Astrocyte of the spinal cord (primary cell): ENCODE measurements at places on chromosomes 1 and 21.

DNA sequence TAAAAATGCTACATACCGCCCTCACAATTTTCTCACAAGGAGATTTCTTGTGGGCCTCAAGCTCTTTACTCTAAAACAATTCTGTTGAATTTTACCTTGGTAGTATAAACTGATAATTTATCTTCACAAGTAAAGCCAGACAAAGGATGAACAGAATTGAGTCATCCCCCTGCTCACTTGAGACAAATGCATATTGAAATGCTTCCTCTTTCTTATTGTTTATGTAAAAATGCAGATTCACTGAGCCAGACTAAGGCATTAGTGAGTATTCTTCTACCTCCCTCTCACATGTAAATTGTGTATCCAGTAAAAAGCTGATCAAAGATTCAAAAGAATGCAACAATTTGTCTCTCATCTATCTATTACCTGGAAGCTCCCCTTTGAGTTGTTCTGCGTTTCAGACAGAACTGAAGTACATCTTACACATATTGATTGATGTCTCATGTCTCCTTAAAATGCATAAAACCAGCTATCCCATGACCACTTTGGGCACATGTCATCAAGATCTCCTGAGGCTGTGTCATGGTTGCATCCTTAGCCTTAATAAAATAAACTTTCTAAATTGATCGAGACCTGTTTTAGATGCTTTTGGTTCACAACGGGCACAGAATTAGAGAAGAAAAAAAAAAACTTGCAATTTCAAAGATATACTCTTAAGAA, 743.1 kb upstream of the B3GALT2 start:
- DNase-seq: no peak

DNA sequence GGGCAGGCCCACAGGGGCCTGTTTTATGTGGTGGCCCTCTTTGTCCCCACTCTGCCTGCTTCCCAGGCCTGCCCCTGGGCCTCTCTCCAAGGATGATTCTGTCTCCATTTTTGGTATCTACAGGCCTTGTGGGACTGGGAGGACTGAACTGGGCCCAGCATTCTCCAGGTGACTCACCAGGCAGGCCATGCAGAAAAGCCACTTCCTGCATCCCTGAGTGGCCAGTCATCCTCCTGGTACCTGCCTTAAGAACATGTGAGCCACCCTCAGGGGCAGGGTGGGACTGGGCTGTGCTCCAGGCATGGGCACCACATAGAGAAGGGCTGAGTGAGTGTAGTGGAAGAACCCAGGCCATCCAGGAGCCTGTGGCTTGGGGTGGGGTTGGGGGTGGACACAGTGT, 20.0 kb upstream of the BCAR3 start:
- DNase-seq: peak; percentile 98

DNA sequence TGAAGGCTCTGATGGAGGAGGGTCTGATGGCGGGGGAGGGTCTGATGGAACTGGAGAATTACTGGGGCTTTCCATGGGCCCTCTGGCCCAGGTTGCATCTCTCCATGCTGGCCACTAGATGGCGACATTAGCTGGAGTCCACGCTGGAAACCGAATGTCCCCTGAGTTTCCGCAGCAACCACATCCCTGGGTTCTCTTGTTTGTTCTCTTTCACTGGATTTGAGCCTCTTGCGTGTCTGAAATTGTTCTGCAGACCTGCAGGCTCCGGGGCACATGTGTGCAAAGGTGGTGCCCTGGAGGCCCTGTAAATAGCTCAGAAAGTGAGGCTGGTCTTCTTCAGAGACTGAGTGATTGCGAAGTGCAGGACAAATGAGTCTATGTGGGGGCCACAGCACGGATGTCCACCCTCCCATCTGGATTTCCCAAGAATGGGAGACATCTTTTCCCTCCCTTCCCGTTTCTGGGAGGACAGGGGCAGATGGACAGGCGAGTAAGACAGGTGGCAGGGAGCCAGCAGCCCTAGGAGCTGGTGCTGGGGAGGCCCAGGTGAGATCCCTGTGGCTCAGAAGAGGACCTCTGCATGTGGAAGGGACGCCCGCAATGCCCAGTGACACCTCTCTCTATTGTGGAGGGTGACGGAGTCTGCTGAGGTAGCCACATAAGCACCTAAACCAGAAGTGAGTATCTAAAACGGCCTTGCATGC, 73.2 kb upstream of the ABCG1 start:
- peak; percentile 45 for DNase-seq

DNA sequence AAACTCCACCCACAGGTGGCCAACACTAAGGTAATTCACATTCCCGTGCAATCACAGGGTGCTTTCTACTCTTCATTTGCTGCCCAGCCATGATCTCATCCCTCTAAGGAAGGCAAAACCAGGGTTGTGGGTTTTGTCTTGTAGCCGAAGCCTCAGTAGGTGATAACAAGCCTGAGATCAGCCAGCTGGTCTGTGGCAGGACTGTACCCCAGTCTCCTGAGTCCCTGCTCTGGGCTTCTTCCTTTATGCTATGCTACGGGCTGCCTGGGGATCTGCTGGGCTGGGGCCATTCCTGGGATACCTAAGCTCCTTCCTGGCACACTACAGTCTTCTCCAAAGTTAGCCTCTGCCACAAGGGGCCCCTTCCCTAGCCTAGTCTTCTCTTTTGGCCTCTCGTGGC, 9.8 kb downstream of the PPFIA4 start:
- no peak for DNase-seq

GRCh38 chr1:1600861-1601563, 1.1 kb upstream of the FNDC10 start:
- no peak for DNase-seq

DNA sequence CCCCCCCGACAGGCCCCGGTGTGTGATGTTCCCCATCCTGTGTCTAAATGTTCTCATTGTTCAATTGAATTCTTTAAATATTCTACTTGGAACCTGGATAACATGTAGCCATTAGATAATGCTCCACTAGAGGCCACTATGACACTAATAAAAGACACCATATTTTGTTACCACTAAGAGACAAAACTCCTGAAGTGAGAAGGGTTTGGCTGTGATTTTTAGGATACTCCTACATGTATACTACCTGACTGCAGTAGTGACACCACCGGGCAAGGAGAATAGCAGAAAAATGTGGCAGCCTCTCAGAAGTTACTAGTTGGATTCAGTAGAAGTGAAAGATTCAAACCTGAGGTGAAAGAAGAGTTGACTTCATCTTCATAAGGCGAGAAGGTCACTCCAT, 36.0 kb downstream of the F5 start:
- peak; percentile 53 for DNase-seq

DNA sequence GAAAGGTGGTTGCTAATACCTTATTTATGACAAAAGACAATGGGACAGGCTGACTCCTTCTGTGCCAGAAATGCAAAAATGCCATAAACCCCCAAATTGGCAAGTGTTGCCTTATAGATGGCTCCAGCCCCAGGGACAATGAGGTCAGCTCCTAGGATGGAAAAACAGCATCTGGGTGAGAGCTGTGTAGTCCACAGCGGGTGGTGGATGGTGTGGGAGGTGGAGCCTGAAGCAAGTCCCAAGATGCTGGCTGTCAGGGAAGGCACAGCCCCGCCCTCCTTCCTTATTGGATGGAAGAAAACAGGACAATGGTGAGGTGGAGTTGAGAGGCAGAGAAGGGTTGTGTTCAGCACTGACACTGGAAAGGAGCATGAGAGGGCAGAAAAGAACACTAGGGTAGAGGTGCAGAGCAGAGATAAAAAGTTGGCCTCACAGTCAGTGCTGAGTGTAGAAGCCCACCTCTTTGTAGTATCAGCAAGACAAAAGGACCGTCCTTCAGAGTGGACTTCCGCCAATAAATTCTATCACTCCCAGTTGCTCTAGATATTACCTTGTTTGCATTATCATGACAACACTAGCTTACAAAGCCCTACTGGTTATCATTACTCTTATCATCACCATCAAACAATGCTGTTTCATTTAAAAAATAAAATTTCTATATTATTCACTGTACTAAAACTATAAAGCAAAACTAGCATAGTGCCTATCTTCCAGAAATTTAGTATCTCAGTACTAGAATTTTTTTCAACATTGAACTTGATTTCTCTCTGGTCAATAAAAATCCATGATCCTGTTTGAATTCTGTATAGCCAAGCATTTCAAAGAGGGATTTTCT, 3.7 kb upstream of the SDE2 start:
- peak; percentile 23 for DNase-seq

DNA sequence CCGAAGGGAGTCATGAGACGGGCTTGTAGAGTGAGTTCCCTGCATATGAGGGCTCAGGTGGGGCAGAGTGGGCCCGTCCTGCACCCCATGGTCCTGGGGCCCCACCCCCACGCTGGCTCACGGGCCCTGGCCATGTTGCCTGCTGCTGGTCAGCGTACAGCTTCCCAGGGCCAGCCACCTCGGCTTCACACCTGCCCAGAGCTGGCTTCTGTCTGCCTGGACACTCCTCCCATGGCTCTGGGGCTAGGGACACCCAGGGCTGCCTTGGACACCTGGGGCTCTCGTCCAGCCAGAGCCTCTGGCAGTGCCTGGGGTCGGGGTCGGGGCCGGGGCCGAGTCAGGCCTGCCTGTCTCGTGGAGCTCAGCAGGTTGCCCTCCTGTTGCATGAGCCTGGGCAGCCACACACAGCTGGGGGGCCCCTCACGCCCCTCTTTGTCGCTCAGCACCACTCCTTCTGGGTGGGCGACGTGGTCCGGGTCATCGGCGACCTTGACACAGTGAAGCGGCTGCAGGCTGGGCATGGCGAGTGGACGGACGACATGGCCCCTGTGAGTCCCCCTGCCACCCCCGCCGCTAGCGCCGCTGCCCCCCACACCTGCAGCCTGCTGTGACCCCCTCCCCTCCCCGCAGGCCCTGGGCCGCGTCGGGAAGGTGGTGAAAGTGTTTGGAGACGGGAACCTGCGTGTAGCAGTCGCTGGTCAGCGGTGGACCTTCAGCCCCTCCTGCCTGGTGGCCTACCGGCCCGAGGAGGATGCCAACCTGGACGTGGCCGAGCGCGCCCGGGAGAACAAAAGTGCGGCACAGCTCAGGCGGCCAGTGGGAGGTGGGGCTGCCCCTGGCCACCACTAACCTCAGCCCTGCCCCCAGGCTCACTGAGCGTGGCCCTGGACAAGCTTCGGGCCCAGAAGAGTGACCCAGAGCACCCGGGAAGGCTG, 5.5 kb upstream of the MMP23B start:
- no peak for DNase-seq
